ENCODE measurements at places on chromosomes 12 and 14.
A peak's percentile ranks its signal among the peaks of the same experiment; 100 is the strongest.

DNA sequence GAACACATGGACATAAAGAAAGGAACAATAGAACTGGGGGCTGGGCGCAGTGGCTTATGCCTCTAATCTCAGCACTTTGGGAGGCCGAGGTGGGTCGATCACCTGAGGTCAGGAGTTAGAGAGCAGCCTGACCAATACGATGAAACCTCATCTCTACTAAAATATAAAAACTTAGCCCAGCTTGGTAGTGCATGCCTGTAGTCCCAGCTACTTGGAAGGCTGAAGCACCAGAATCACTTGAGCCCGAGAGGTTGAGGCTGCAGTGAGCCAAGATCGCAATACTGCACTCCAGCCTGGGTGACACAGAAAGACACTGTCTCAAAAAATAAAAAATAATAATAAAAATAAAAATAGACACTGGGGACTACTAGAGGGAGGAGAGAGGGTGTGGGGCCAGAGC, 154.5 kb downstream of the SEC23A start:
- no peak for DNase-seq

DNA sequence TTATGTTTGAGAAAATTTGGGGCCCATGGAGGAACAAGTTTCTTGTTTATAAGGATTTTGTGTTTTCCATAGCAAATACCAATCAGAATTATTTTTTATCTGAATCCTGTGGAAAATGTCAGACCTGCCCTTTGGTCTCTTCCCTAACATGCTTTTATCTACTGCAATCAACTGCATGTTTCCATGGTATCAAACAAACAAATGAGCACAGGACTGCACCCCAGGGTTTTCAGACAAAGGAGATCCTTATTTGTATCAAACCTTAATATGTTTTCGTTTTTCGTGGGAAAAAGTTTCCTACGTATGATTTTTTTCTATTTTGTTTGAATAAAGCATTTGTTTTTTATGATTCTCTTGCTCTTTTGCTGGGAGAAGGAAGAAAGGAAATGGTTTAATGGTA, 91.1 kb downstream of the GPR135 start:
- DNase-seq = no peak

GRCh38 chr14:58315606-58316005, 17.3 kb downstream of the ARID4A start:
- no peak for DNase-seq

GRCh38 chr12:104197264-104197663, 18.3 kb upstream of the TXNRD1 start:
- DNase-seq = no peak

GRCh38 chr12:62006076-62006732, 254.0 kb upstream of the USP15 start:
- no peak for DNase-seq

DNA sequence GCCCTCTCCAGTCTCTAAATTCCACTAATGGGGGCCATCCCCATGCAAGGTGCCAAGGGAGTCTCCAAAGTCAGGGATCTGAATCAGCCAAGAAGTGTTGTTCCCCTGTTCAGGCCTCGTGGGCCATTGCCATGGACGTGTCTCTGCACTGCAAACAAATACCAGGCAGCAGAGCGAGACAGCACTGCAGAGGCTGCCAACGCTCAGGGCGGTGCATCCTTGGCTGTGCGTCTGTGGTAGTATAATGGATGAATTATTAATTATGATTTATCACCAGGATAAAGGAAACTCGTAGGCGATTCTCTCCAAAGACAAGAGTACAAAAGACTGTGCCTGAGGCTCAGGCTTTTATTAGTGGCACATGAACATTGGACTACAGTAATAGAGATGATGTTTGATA, 122.3 kb upstream of the NTF3 start:
- DNase-seq = no peak

GRCh38 chr12:15556411-15557102, 232.6 kb downstream of the EPS8 start:
- DNase-seq = no peak

DNA sequence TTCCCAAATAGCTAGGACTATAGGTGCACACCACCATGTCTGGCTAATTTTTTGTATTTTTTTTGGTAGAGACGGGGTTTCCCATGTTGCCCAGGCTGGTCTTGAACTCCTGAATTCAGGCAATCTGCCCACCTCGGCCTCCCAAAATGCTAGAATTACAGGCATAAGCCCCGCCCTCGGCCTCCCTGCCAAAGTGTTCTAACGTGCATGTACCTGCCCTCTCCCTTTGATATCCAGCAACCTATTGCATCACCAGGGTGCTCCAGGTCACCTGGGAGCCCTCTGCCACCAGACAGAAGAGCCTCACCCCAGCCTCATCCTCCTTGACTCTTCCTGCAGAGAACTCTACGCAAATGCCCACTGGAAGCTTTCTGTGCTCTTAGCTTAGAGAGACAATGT, 2.2 kb upstream of the EML1 start:
- DNase-seq = no peak

GRCh38 chr14:20631023-20631879, 10.2 kb downstream of the OR6S1 start:
- peak; percentile 42 for DNase-seq

- DNase-seq = no peak
Measured at GRCh38 chr12:91965781-91966180, 179.9 kb downstream of the BTG1 start.

GRCh38 chr12:93622485-93622884, 50.0 kb downstream of the SOCS2 start:
- DNase-seq = no peak

GRCh38 chr12:124548854-124549378, 18.5 kb downstream of the NCOR2 start:
- peak; percentile 35 for DNase-seq

GRCh38 chr12:40065636-40066035, 40.2 kb downstream of the SLC2A13 start:
- no peak for DNase-seq

- DNase-seq = no peak
Measured at GRCh38 chr12:84891106-84891838, 21.3 kb downstream of the SLC6A15 start.

DNA sequence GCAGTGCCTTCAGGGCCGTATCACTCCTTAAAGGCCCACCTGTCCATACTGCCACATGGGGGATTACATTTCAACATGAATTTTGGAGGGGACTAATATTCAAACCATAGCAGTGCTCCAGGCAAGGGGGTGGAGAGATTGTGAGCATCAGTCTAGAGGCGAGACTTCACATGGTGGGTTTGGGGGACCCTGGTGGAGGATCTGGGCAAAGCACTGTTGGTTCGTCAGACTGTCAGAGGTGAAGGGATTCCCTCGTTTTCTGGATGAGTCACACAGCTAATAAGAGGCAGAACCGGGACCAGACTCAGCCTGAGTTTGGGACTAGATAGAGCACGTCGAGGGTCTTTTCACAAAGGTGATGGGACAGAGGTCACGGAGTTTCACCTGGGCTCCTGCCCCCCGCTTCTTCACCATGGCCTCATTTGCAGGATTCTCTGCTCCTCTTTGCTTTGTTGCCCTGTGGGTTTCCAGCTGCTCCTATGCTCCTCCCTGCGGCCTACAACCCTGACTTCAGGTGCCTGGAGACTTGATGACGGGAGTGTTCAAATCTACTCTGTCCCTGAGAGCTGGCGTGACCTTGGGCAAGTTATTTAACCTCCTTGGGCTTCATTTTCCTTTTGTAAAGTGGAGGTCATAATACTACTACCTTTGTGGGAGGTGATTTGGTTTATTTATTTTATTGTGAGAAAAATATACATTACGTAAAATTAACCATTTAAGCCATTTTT, 41.5 kb downstream of the TEAD4 start:
- no peak for DNase-seq

- no peak for DNase-seq
Measured at GRCh38 chr14:67371247-67372148, 11.4 kb downstream of the EIF2S1 start.

DNA sequence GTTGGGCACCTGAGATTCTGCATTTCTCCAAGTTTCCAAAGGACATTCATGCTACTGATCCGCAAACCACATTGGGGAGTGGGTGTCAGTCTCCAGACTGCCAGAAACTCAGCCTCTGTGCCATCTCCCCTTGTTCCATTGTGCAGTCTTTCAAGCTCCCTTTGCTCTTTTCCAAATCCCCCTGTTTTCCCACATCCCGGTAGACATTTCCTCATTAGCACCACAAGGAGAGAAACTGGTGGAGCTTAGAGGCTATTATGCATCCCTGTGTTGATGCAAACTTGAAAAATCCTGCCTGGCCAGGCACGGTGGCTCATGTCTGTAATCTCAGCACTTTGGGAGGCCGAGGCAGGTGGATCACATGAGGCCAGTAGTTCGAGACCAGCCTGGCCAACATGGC, 10.7 kb downstream of the CCDC63 start:
- DNase-seq = no peak

GRCh38 chr14:63960926-63961567, 108.2 kb downstream of the SYNE2 start:
- no peak for DNase-seq

- peak; percentile 66 for DNase-seq
Measured at GRCh38 chr12:57865084-57865751, 18.7 kb upstream of the CTDSP2 start.

GRCh38 chr14:51490205-51490604, 161.5 kb upstream of the FRMD6 start:
- no peak for DNase-seq

DNA sequence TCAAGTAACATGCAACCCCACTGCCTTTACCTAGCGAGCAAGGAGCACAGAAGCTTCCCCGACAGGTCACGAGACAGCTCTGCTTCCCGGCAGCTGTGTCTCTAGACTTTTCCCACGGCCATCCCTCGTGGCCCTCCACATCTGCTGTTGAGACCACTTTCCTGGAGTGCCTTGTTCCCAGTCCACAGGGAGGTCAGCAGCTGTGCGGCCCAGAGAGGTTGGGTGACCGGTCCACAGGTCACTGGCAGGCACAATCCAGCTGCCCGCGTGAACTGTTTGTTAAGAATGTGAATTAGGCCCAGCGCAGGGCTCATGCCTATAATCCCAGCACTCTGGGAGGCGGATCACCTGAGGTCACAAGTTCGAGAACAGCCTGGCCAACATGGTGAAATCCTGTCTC, 71.5 kb downstream of the SCARB1 start:
- no peak for DNase-seq

GRCh38 chr12:25319233-25319984, 68.7 kb upstream of the KRAS start:
- DNase-seq = no peak

DNA sequence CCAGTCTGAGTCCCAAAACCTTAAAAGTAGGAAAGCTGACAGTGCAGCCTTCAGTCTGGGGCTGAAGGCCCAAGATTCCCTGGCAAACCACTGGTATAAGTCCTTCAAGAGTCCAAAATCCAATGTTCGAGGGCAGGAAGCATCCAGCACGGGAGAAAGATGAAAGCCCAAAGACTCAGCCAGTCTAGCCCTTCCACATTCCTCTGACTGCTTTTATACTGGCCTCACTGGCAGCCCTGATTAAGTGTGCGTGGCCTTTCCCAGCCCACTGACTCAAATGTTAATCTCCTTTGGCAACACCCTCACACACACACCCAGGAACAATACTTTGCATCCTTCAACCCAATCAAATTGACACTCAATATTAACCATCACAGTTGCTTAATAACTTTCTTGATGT, 372.1 kb upstream of the CCDC196 start:
- DNase-seq = no peak

- no peak for DNase-seq
Measured at GRCh38 chr12:45852508-45852907, 123.0 kb downstream of the ARID2 start.

- DNase-seq = no peak
Measured at GRCh38 chr12:103802586-103802886, 38.5 kb downstream of the NT5DC3 start.

- no peak for DNase-seq
Measured at GRCh38 chr12:27273114-27273513, 29.0 kb downstream of the STK38L start.

- DNase-seq = peak; percentile 75
Measured at GRCh38 chr14:68911594-68912227, 67.4 kb downstream of the ACTN1 start.

Data from activated CD4-positive, alpha-beta T cell treated with anti-CD3 and anti-CD28 coated beads, Interleukin-2, amount 50 U/mL, for 4 hours (primary cell).